ENCODE measurements at places on chromosomes 4 and X.

- peak; percentile 29 for DNase-seq
Measured at GRCh38 chr4:6198768-6199421, 1.5 kb downstream of the JAKMIP1 start.

DNA sequence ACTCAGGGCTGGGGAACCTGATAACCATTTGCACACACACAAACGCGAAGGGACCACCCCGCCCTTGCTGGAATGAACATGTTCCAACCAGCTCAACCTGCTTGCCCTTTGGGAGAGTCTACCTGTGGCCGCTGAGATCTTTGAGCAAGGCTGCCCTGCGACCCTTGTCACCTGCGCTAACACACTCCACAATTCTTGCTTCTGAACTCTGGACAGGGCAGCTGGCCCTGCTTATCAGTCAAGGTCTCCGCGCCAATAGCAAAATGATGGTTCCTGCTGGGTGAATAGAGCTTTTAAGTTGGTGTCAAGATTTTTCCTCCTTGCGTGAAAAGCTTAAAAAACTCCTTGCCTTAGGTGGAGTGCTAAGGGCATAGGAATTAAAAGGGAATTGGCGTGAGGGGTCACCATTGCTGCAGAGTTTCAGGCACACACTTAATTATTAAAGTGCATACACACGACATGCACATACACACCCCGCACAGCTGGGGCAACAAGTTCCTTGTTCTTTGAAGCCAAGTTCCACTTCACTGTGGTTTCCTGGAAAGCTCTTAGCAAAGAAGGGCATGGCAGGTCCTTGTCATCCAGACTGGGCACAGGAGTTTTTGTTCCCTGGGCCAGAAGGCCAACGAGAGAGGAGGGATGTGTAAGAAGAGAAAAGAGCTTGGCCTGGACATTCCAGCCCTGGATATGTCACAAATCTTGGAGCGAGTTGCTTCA is 207.7 kb downstream of the STIM2 start:
- no peak for DNase-seq

DNA sequence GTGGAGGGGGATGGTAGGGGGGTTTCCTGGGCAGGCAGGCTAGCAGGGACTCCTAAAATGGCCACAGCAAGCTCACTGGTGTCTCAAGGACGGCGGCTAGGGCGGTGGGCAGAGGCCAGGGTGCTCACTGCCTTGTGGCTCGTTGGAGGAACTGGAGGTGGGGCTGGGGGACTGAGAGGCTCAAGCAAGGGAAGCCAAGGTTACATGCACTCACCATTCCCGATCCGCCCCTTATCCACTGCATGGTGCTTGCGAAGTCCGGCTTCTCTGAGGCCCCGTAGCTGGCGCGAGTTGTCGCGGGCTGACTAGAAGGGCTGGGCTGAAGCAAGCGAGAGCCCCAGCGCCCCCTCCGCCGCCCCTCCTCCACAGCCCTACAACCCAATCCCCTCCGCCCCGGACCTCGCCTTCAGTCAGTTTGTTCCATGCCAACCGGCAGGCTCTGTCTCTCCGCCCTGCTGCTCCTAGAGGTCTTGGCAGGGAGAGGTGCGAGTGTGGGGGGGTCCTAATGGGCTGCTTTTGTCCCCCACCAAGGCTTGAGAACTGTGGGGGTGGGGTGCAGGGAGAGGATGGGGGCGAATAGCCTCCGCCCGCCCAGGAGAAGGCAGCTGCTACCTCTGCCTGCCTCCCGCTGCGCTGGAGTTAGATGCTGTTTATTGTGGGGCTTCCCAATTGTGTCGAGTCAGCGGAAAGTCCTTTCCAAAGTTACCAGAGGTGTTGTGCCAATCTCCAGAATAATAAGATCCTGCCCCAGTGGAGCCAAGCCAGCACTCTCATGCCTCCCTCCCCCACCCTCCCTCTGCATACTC is at the start of gene ARHGEF9:
Gene ARHGEF9, minus strand, starts transcription at position 313 of the 806 bp plus-strand sequence. Its CDS starts 69 bp downstream, at position 244.
- no peak for DNase-seq

- no peak for DNase-seq
Measured at GRCh38 chr4:20483416-20483815, 216.8 kb upstream of the PACRGL start.

- no peak for DNase-seq
Measured at GRCh38 chr4:153763404-153763803, 3.6 kb upstream of the RNF175 start.

GRCh38 chr4:111792632-111793031 is 352.6 kb upstream of the FAM241A start:
- DNase-seq: no peak

DNA sequence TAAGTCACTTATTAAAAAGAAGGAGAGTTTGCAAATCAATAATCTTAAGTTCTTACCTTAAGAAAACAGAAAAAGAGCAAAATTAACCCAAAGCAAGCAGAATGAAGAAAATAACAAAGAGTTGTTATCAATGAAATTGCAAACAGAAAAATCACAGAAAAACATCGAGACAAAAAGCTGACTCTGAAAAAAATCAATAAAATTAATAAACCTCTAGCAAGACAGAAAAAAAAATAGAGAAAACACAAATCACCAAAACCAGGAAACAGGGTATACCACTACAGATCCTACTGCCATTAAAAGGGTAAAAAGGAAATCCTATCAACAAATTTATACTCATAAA is 17.3 kb upstream of the RBM41 start:
- DNase-seq: no peak

- no peak for DNase-seq
Measured at GRCh38 chrX:40107291-40108161, 9.8 kb upstream of the BCOR start.

DNA sequence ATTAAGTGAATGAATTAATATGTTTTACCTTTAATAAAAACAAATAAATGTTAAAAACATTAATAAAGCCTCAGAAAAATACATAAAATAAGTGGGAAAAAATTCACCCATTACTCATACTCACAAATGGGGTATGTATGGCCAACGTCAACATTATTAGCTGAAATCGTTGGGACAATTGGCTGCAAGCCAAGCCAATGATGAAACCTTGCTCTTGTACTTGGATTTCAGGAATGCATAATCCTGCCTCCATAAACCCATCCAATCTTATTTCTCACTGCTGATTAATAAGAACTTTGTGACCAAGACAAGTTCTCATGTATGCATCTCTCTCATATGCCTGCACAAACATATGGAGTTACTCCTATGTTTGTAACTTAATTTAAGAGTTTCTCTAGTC is 35.3 kb upstream of the ADAMTS3 start:
- DNase-seq: no peak

GRCh38 chr4:73743281-73743680 is 2.9 kb downstream of the CXCL8 start:
- no peak for DNase-seq

DNA sequence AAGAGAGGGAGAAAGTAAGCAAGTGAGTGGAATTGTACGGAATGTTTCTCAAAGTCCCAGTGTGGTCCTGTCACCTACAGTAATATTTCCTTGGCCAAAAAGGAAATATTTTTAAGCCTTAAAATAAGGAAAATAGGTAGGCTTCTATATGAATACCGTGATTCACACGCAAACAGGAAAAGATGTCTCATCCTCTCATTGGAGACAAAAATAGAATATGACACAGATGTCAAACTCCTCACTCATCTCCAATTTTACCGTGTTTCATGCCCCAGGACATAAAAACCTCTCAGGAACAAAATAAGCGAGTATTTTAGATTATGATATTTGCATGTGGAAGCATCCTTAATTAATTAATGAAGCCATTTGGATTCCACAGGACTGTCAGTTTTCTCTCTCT is 1269.5 kb downstream of the RAPGEF2 start:
- no peak for DNase-seq

DNA sequence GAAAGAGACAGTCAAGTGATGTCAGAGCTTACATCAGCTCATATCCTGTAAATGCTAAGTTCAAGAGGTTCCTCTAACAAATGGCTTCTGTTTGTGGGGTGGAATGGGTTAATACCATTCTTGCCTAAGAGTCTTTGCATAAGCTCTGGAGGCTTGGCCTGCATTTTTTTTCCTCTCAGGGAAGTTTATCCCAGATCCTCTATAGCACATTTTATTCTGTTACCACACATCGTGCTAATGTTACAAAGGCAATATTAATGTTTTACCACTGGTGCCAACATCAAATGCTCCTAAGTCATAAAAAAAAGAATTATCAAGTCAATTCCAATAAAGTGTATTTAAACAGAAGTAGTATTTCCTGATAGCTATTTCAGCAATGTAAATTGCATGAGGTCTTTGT is 2.9 kb upstream of the ADH6 start:
- no peak for DNase-seq

GRCh38 chr4:108635070-108635655 is 14.8 kb downstream of the RPL34 start:
- DNase-seq: no peak

- no peak for DNase-seq
Measured at GRCh38 chr4:97892592-97893266, 250.5 kb downstream of the STPG2 start.

DNA sequence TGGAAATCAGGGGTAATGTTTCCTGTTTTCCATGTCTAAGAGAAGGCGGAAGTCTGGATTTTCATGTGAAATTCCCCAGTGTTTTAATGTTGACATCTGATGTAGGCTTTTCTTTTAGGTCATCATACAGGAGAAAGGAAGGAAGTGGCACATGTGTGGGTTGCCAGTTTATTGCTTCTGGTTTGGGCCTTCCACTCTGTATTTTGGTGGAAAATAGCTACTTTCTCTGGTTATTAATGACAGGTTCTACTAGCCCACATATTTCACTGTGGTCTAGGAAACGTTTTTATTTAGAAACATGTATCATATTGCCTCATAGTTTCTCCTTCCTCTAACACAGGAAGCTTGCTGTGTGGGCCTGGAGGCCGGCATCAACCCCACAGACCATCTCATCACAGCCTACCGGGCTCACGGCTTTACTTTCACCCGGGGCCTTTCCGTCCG is 7.2 kb downstream of the PDHA1 start:
- DNase-seq: no peak

GRCh38 chr4:42282081-42282901 is 115.0 kb upstream of the SHISA3 start:
- DNase-seq: peak; percentile 49

- DNase-seq: no peak
Measured at GRCh38 chr4:173139561-173139960, 29.1 kb upstream of the GALNT7 start.

DNA sequence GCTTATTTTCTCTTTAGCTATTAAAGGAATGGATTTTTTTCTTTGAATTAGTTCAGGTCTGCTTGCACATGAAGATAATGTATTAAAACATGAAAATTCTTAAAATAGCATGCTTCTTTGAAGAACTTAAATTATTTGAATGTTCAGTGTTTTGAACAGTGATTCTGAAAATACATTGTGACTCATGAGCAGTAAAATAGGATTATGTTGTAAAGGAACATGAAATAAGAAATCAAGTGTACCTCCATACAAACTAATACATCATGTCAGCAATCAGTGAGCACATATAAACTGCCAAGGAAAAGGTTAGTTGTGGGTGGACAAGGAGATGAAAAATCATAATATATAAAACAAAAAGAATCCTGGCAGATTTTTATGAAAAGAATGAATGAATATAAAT is 66.1 kb downstream of the SNX25 start:
- DNase-seq: no peak

- no peak for DNase-seq
Measured at GRCh38 chr4:134019657-134020056, 181.9 kb downstream of the PABPC4L start.

DNA sequence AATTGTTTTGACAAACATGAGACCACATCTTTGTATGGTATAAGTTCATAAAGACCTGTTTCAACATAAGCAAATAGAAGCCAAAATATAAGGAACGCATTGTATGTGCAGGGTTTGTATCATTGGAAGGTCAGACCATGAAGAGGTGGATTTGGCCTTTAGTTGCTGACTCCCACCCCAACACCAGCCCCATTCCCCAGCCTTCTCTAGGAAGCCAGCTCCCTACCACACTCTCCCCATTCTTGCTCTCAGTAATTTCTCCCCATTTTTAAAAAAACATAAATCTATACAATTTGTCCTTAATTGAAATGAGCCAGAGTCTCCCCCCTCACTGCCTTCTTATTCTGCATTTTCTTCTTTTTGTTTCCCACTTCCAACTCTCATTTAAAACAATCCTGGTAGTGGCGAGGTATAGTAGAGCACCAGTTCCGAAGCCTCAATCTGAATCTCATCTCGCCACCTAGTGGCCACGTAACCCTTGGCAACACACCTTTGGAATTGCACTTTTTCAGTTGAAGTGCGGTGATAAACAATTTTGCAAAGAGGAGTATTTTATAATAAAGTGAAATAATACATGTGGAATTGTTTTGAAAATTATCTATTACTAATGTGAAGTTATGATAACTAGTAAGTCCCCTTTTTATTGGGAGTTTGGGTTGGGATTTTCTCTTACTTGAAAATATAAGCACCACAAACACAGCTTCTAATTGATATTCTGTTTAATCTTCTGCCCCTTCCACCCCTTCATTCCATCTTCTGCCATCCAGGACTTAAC is 126.6 kb downstream of the ASB9 start:
- DNase-seq: peak; percentile 59

DNA sequence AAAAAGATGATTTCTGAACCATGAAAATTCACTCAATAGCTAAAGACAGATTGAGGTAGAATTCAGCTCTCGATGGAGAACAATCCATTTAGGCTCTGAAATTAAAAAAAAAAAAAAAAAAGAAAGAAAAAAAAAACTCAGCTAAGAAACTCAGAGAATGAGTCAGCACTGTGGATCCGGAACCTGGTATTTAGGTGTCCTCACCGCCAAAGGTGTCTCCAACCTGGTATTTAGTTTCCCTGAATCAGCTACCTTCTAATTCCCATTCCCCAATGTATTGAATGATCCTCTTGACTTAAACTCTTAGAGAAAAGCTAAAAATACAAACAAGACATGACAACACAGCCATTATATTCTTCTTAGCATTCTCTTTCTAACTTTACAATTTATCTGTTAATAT is 150.3 kb upstream of the RASGEF1B start:
- no peak for DNase-seq

GRCh38 chrX:34279866-34280560 is 147.9 kb upstream of the FAM47A start:
- DNase-seq: no peak

- DNase-seq: no peak
Measured at GRCh38 chr4:37732526-37733186, 46.5 kb upstream of the RELL1 start.

DNA sequence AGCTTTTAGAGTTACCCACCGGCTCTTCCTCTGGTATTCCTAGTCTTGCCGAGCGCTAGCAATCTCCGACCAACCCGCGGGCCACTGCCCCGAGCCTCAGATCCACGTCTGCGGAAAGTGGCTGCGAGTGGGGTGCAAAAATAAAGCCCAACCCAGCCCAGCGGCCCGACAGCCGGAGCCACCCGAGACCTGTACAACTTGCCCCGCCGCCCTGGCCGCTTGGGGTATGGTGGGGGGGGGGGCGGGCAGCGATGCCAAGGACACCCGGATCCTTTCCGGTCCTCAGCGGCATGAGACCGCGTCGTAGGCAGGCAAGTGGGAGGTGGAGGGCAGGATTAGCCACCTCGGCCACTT is 1.6 kb downstream of the SLITRK4 start:
- DNase-seq: no peak

- DNase-seq: no peak
Measured at GRCh38 chrX:153442463-153442862, 3.4 kb downstream of the TREX2 start.

- no peak for DNase-seq
Measured at GRCh38 chr4:53644607-53645006, 53.3 kb upstream of the LNX1 start.

GRCh38 chr4:100828986-100829685 is 311.3 kb upstream of the EMCN start:
- no peak for DNase-seq

GRCh38 chr4:138485498-138485897 is 243.3 kb upstream of the SLC7A11 start:
- no peak for DNase-seq

GRCh38 chr4:29817961-29818360 is 902.2 kb upstream of the PCDH7 start:
- no peak for DNase-seq
